ENCODE measurements at places on chromosomes 12 and 14.
A peak's percentile ranks its signal among the peaks of the same experiment; 100 is the strongest.

DNA sequence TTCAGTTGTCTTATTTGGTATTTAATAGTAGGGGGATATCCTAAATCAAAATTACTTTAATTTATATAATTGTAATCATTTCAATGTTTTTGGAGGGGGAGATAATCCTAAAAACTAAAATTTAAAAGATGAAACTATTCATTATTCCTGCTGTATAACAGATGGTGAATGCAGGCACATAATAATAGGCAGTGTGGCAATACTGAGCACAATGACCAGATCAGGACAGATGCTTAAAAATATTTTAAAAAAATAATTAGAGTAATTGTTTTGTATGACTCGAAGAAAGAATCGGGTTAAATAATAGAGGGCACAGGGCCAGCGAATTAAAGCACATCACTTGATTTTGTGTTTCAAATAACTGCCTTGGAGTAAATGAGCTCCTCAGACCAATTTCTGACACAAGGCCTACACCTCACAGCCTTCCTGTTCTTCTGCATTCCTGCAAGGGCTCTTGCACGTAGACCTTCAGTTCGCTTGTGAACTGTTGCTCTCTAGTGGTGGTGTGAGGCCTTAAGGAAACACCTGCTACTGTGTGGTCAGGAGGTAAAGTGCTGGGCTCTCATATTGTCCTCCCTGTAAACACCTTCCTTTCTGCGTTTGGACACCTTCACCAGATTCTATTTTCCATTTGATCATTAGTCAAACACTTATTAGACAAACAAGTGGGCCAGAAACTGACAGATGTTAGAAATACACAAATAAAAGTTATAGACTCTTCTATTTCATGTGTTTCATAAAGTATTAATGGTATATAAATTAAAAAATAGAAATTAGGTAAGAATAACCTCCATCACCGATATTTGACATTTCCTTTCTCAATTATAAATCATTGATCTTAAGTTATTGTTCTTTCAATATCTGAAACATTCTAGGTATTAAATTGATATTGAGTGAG is 29.3 kb upstream of the KLRF1 start:
- H3K27ac ChIP-seq = no peak overlapping the region
- no peaks in the 10 kb centered on the region for H3K4me1 ChIP-seq
- H3K27me3 ChIP-seq = no peaks in the 10 kb centered on the region
- H3K4me3 ChIP-seq = no peak overlapping the region
- H3K36me3 ChIP-seq = no peaks in the 10 kb centered on the region
- DNase-seq = peak; percentile 56

GRCh38 chr14:92392711-92393110 is 69.7 kb downstream of the SLC24A4 start:
- H3K27ac ChIP-seq = no peak overlapping the region
- H3K4me3 ChIP-seq = no peak overlapping the region
- peaks cover 19% of the 10 kb centered on the region for H3K27me3 ChIP-seq
- H3K36me3 ChIP-seq = no peaks in the 10 kb centered on the region

GRCh38 chr12:70698345-70698744 is 61.1 kb upstream of the PTPRB start:
- DNase-seq = no peak
- H3K4me3 ChIP-seq = no peak overlapping the region
- no peaks in the 10 kb centered on the region for H3K36me3 ChIP-seq
- H3K4me1 ChIP-seq = no peaks in the 10 kb centered on the region
- no peaks in the 10 kb centered on the region for H3K27me3 ChIP-seq

DNA sequence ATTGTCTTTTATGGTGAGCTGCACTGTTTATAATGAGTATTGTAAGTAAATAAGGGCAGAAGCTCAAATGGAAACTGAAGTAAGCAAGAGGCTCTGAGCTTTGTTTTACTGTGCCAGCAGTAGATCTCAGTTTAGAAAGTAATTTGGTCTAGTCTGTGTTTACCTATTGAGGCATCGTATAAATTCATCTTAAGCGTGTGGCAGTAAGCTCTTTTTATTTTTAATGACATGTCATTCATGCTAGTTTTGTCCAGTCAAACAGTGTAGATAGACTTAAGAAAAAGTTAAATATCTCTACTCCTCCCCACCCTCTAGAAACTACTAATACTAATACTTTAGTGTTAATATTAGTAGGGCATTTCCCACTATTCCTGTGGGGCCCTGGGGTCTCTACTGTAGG is 2.0 kb downstream of the ANO6 start:
- H3K27ac ChIP-seq = no peak overlapping the region
- no peaks in the 10 kb centered on the region for H3K36me3 ChIP-seq
- H3K4me1 ChIP-seq = peaks cover 4% of the 10 kb centered on the region
- DNase-seq = peak; percentile 12
- no peaks in the 10 kb centered on the region for H3K27me3 ChIP-seq
- H3K4me3 ChIP-seq = peak overlapping the region; percentile 60

GRCh38 chr12:117533687-117534086 is 172.3 kb upstream of the NOS1 start:
- H3K4me1 ChIP-seq = no peaks in the 10 kb centered on the region
- DNase-seq = no peak
- H3K27me3 ChIP-seq = no peaks in the 10 kb centered on the region
- no peak overlapping the region for H3K4me3 ChIP-seq

DNA sequence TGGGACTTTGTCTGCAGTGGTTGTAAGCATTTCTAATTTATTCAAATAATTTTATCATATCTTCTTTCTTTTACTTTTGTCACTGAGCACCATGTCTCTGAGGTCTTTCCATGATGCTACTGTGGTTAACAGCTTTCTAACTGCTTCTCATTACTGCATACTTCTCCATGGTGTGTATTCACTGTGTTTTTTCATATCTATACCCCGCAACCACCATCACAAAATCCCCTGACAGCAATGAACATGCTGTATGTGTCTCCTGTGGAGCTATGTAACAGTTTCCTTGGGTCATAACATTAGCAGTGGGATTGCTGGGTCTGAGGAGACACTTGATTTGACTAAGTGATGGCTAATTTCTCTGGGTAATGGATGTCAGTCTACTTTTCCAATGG is 29.2 kb upstream of the CHST11 start:
- no peak overlapping the region for H3K27ac ChIP-seq
- no peaks in the 10 kb centered on the region for H3K36me3 ChIP-seq
- peaks cover 2% of the 10 kb centered on the region for H3K4me1 ChIP-seq

DNA sequence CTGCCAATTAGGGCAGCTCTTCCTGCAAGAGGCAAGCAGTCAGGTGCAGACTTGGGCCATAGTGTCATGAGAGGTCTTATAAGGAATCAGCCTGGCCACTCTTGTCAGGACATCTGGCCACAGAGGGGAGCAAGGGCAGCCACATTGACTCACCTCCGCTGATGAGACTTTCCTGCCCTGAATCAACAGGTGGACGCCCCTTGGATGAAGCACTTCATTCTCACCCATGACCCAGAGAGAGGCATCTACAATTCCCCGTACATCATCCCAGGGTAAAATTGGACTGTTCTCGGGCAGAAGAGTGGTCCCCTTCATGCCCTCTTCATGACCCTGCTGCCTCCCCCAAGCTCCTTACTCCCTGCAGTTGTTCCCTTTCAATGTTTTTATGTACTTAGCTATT is 16.9 kb downstream of the DAO start:
- H3K36me3 ChIP-seq = no peaks in the 10 kb centered on the region
- H3K4me1 ChIP-seq = no peaks in the 10 kb centered on the region
- H3K27ac ChIP-seq = no peak overlapping the region

DNA sequence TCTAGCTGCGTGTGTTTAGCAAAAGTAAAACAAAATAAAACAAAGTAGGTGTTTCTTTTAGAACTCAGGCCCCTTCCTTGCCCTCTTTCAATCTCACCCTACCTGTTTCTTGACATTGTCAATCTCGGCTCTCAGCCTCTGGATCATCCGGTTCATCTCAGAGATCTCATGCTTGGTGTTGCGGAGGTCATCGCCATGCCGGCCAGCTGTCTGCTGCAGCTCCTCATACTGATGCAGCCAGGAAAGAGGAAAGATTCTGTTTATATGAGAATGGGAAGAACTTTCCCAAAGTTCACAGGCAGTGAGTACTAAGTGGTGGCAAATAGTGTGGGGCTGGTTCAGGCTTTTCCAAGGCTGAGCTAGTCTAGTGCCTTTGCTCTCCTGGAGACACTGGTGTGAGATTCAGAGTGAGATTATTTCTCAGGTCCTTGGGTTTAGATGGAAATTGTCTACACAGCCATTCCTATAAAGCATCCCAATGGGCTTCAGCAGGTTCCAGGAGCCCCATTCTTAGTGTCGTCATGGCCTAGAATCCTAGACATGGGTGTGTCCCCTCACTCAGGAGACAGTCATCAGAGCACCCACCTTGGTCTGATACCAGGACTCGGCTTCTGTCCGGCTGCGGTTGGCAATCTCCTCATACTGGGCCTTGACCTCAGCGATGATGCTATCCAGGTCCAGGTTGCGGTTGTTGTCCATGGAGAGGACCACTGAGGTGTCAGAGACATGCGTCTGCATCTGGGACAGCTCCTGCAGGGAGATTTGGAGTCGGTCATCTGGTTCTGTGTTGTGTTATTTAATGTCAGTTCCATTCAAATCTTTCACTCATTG is 3.0 kb downstream of the KRT5 start:
- H3K36me3 ChIP-seq = no peaks in the 10 kb centered on the region
- peaks cover 30% of the 10 kb centered on the region for H3K27me3 ChIP-seq
- no peaks in the 10 kb centered on the region for H3K4me1 ChIP-seq

GRCh38 chr12:105813201-105813600 is 325.6 kb downstream of the NUAK1 start:
- H3K27me3 ChIP-seq = peaks cover 6% of the 10 kb centered on the region
- no peaks in the 10 kb centered on the region for H3K36me3 ChIP-seq
- no peak overlapping the region for H3K4me3 ChIP-seq

GRCh38 chr12:62813031-62813829 is 121.7 kb downstream of the PPM1H start:
- H3K27ac ChIP-seq = no peak overlapping the region
- no peak overlapping the region for H3K4me3 ChIP-seq
- H3K36me3 ChIP-seq = no peaks in the 10 kb centered on the region
- peaks cover 20% of the 10 kb centered on the region for H3K27me3 ChIP-seq

DNA sequence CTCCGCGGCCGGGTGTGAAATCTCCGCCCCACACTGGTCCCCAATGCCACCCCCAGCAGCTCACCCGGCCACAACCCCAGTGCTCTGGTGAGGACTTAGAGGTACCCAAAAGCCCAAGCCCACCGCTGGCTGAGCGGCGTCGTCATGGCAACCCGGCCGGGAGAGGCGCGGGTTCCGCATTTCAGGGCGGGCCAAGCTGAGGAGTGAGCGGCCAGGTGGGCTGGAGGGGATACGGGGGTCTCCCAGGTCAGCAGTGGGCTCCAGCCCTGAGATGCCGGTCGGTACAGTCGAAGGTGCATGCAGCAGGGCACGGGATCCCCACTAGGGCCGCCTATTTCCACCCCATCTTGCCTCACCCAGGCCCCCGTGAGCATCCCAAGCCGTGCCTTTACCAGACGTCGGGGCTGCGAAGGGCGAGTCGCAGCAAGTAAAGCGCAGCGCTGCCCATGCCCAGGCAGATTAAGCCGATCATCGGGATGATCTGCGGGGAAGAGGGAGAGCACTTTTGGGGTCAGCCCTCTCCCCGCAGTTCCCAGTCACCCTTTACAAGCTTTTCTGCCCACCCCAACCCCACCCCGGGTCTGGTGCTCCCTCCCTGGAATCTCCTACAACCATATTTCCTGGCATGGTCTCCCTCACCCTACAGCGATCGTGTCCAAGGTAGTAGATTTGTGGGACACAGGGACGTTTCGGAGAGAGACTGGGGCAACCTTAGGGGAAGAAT is 6.9 kb downstream of the SHMT2 start:
- H3K36me3 ChIP-seq = peaks cover 38% of the 10 kb centered on the region
- no peak overlapping the region for H3K27ac ChIP-seq
- H3K27me3 ChIP-seq = no peaks in the 10 kb centered on the region
- no peak overlapping the region for H3K4me3 ChIP-seq

- H3K4me3 ChIP-seq = peak overlapping the region; percentile 82
- peaks cover 30% of the 10 kb centered on the region for H3K27me3 ChIP-seq
- DNase-seq = no peak
Measured at GRCh38 chr14:64705381-64706118, 1.3 kb downstream of the PLEKHG3 start.

DNA sequence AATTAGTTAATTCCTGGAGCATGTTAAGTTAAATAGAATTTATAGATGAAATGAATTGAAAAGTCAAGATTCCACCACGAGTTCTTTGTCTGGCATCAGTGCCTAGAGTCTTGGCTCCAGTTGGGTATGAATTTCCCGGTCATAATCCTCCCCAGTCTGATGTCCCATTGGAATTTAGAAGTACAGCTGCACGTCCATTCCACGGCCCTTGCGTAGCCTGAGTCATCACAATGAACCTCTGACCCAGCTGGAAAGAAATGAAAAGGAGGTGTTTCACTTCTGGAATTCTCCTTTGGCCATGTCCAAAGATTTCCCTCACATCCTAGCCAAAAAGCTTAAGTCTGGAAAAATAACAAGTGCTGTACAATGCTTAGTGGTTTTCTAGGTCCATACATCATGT is 122.7 kb downstream of the KICS2 start:
- peak; percentile 96 for DNase-seq
- H3K27ac ChIP-seq = peak overlapping the region; percentile 64
- H3K4me1 ChIP-seq = peaks cover 17% of the 10 kb centered on the region
- no peak overlapping the region for H3K4me3 ChIP-seq

DNA sequence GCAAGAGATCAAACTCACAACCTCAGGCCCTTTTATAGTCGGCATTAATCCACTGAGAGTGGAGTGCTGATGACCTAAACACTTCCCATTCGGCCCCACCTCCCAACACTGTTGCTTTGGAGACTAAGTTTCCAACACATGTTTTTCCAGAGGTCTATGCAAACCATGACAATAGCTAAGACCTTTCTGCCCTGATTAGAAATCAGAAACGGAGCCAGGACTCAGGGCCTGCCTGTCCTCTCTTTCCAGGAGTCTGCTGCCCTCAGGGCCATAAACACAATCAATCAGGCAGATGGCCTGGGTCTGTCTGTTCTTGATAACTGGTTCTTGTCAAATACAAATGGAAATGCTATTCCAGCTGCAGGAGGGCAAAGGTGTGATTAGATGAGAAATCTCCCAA is 97.2 kb upstream of the PSMC1 start:
- H3K27me3 ChIP-seq = peaks cover 14% of the 10 kb centered on the region
- no peak for DNase-seq
- no peak overlapping the region for H3K4me3 ChIP-seq
- H3K4me1 ChIP-seq = no peaks in the 10 kb centered on the region
- no peak overlapping the region for H3K27ac ChIP-seq

- no peak overlapping the region for H3K4me3 ChIP-seq
- peaks cover 4% of the 10 kb centered on the region for H3K27me3 ChIP-seq
- H3K36me3 ChIP-seq = no peaks in the 10 kb centered on the region
- DNase-seq = no peak
Measured at GRCh38 chr14:105204206-105204930, 23.3 kb upstream of the NUDT14 start.

DNA sequence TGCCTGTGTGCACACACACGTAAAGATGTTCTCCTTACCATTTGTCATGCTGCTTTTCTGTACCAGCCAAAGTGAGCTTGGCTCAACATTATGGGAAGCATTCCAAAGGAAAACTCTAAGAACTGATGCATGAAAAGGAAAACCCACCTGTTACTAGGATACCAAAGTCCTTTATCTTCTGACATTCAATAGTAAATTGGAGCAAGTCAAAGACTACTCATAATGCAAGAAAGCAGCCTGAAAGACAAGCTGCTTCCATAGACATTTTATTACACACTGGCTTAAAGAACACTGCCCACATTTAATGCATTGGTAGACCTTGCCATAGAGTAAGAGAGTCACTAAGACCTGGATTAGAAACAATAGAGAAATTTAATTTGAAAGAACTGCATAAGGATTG is 159.0 kb downstream of the LRIG3 start:
- no peak overlapping the region for H3K27ac ChIP-seq
- H3K4me3 ChIP-seq = no peak overlapping the region
- H3K36me3 ChIP-seq = no peaks in the 10 kb centered on the region
- H3K4me1 ChIP-seq = peaks cover 11% of the 10 kb centered on the region

Measured in IMR-90 (cell line).